ENCODE measurements at places on chromosomes 16 and 17.

- no peak for DNase-seq
Observed at GRCh38 chr16:85018529-85019236, 7.3 kb upstream of the ZDHHC7 start.

DNA sequence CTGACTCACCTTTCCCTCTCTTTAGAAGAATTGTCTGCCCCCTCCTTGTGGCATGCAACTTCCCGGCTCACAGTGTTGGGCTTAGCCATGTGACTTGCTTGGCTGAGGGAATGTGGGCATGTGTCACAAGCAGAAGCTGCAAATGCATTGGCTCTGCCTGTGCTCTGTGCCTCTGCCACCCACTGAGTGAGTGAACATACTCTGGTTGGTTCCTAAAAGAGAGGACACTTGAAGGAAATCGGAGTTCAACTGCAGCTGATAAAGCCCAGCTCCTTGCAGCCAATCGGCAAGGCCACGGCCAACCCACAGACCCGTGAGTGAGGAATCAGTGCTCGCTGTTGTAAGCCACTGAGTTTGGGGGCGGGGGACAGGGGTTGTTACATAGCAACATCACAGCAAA is 10.9 kb upstream of the GINS2 start:
- no peak for DNase-seq

- DNase-seq = no peak
Observed at GRCh38 chr16:89722392-89723278, 1.3 kb downstream of the ZNF276 start.

DNA sequence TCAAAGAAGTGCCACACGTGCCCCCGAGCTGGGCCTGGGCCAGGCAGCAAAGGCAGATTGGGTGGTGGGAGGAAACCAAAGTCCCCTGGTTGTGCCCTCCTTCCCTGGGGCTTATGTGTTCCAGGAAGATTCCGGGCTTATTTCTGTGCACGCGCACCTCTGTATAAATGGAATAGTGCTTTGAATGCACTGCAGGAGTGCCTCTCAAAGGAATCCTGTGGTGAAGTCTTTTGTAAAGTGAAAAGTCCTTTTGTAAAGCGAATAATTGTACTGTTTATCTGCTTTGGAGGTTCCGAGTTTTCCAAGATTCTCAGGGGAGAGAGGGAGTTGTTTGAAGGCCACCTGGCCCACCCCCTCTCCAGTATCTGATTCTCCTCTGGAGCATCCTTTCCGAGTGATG is 26.8 kb downstream of the C17orf75 start:
- no peak for DNase-seq

- DNase-seq = no peak
Observed at GRCh38 chr17:63314761-63315160, 131.3 kb downstream of the CYB561 start.

DNA sequence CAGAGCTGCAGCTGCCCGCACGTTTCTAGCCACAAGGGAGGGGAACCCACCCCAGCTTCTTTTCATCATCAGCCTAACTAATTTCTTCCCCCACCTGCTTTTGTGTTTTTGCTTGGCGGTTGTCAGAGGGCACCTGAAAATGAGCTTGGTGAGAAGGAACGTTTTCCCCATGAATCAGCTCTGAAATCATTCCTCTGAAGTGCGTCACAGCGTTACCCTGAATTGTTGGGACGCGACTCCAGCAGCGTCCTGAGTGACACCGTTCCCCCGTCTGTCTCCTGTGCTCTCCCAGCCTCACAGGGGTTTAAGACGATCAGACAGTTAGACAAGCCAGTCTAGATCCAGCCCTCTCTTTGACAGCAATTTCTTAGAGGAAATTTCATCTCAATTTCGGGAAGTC is 722.9 kb upstream of the EEF2KMT start:
- no peak for DNase-seq

DNA sequence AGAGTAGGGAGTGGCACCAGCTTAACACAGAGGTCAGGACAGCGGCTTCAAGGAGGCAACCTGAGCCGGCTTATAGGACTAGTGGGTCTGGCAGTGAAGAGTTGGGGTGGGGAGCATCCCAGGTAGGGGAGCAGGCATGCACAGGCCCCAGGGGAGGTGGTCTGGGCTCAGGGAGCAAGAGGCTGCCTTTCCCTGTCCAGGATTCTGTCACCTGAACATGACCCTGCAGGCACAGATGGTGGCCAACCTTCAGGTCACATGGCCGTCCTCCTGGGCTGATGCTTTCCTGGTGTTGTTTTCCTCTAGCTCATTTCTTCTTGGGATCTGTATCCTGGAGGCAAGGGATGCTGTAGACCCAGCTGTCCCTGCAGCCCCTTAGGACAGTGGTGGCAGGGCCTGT is 3.5 kb upstream of the MYO15A start:
- DNase-seq = no peak

GRCh38 chr17:73524941-73525679 is 119.1 kb downstream of the SDK2 start:
- no peak for DNase-seq

- no peak for DNase-seq
Observed at GRCh38 chr17:52376137-52376536, 217.6 kb upstream of the CA10 start.

DNA sequence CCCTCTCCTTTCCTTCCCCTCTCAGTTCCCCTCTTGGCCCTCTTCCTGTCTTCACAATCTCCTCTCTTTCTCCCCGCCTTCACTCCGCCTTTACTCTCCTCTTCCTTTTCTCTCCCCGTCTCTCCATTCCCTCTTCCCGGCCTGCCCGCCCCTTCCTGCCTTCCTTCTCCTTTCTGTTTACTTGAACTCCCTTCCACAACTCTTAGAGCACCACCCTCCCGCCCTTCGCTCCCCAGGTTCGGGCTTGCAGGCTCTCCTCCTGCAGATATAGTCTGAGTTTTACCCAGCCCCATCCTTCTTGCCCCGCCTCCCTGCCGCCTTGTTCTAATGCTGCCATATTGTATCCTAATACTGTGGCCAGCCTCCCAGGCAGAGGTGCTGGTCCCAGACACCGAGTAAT is 201.5 kb upstream of the N4BP1 start:
- DNase-seq = peak; percentile 27

DNA sequence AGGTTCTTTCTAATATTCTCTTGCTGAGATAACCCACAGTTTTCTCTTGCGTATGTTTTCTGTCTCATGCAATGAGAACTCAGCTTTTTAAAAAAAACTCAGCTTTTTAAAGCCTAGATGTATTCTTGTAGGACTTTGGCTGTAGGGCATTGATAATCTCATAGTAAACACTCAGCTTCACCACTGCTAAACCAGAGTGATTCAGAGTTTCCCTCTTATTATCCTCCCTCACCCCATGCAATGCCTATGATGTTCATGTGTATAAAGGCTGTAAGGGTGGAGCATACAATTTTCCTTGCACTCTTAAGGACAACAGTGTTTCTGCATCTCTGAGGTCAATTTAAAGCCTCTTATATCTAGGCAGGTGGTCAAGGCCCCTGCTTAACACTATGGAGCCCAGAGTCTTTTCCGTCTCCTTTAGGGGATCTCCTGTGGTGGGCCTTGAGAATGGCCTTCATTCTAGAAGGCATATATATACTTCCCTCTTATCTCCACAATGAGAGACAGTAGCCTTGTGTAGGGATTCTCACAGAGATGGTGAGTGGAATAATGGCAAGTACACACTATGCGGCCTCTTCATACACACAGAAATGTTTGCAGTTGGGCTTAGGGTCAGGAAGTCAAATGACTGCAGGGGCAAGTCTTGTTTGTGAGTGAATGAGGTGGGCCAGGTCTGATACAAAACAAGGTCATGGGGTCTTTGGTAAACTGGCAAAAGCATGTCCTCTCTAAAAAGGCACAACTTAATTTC is 279.6 kb downstream of the HS3ST3A1 start:
- no peak for DNase-seq

- DNase-seq = peak; percentile 72
Observed at GRCh38 chr16:2016407-2016922, 3.1 kb upstream of the NPW start.

DNA sequence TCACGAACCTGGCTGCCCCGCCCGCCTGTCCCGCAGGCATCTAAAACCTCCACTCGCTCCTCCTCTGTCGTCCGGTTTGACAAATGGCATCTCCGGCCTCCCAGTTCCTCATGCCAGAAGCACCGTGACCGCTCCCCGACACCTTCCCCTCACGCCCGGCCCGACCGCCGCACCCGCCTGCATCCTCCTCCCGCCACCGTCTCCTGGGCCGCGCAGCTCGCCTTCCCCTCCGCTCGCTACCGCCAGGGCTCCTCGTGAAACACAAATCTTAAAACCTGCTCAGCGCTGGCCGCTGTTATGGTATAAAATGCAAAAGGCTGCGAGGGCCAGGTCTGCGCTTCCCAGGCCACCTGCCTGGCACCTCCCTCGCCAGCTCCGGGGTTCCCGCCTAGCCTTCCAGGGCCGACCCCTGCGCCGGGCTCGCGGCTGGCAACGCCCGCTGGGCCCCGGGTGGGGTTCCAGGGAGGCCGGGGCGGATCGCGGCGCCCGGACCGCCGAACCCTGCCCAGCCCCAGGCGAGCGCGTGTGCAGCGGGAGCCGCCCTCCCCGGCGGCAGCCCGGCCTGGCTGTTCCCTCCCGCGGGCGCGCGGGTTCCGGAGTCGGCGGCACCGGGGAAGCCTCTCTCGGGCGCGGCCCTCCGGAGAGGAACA is 488 bp downstream of the SPSB3 start:
- peak; percentile 61 for DNase-seq

DNA sequence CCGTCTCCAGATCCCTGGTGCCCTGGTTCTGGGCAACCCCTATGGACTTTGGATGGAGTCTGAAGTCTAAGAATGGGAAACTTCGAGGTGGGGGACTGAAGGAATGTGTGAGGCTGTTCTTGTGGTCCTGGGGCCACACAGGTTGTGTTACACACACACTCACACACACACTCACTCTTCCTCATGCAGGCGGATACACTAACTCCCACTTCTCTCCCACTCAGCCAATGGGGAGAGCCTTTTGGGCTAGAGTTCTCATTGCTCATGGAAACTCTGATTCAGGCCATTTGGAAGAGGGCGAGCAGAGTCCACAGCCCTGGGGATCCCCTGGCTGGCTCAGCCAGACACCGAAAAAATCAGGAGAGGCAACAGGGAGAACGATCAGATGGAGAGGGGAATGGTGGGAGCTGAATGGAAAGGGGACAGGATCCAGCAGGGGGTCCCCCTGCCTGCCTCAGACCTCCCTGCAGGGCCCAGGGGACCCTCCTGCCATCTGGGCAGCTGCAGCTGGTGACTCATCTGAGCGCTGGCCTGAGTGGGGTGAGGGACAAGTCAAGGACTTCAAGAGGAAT is 9.1 kb downstream of the IGFBP4 start:
- DNase-seq = peak; percentile 45

- no peak for DNase-seq
Observed at GRCh38 chr16:67652578-67653127, 7.4 kb downstream of the ACD start.

GRCh38 chr16:60363566-60363965 is 1629.5 kb upstream of the GOT2 start:
- DNase-seq = no peak

GRCh38 chr17:30263552-30264333 is 28.0 kb downstream of the BLMH start:
- no peak for DNase-seq

DNA sequence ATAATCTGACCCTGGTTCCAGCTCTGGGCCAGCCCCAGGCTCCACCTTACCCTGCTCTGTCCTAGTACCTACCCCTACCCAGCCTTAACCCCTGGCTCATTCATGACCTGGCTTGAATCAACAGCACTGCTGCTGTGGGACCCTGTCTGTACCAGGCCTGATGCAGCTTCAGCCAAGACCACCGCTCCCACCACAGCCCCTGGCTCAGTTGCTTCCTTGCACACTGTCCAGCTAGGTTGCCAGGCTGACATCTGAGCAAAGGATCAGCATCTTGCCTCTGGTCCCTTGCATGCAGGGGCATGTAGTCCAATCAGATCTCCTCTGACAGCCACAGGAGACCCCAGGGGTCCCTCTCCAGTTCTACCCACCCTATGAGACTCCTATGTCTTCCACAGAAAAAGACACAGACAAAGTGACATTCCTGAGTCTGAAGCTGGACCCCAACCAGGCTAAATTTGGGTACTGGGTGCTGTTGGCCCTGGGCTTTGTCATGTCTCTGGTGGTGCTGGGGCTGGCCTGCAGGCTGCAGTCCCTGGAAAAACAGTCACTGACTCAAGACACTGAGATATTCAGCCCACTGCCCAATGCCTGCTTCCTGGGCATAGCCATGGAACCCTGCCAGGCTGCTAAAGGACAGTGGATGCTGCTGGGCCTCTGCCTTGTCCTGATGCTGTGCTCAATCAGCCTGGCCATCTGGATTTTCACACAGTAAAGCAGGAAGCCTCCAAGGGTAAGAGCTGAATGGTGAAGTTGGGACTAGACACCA is 3.9 kb upstream of the KCNH6 start:
- DNase-seq = no peak

DNA sequence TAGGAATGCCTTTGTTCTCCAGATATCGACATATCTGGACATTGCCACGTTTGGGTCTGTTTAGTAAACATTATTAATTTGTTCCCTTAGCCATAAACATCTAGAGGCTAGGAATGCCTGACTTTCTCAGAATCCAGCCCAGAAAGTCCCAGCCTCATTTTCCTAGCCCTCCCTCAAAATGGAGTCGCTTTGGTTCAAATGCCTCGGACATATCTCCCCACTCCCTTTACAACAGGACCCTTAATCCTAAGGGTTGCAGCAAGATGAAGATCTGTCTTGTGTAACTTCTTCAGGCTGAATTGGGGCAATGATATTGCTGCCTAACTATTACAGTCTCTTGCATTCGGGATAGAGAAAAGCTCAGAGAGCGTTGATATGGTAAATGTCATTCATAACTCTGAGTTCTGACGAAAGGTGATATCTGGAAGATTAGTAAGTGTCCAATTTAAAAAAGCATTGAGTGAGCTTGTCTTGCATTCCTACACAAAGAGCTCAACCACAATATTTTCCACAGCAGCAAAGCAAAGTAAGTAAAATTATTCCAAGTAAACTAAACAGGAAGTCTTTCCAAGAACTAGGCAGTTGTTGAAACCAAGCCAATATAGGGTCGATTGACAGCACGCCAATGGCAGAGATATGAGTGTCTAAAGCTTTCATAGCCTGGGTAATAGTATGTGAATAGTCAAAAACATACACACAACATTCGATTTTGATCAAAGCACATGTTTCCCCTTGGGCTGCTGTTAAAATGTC is 46.0 kb upstream of the ARL4D start:
- DNase-seq = no peak

DNA sequence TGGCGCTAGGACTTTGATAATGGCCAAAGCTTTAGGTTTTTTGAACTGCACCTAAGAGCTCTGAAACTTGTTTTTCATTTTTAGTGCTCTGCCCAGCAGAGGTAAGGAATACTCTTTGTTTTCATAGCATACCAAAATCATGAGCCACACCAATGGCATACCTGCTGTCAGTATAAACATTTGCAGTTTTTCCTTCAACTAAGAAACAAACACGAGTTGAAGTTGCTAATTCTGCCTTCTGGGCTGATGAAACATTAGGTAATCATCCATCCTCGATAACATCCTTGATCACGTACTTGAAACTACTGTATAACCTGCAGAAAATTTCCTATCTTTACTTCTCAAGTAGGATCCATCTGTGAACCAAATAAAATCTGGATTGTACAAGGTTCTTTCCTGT is 20.6 kb upstream of the B4GALNT2 start:
- DNase-seq = no peak
